Fibroblast of skin of left quadriceps (primary cell): ENCODE measurements at places on chromosomes 12 and 14.

- no peak for DNase-seq
Measured at GRCh38 chr12:78952552-78952929, 88.0 kb downstream of the SYT1 start.

DNA sequence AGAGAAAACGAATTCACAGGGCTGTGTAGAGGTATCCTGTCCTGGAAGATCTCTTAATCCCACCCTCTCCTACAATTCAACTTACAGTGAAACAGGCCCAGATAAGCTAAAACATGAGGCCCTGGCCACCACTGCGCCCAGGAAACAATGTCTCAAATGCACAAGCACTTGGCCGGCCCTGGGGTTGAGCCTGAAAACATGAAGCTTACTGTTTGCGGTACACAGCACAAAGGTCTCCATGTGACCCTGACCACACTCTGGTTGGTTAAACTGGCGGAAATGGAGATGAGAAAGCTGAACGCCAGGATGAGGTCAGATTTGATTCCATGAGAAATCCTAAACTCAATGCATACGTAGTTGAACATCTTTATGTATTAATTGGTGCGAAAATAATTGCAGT is 16.4 kb downstream of the WSB2 start:
- no peak for DNase-seq

GRCh38 chr12:84502907-84503787 is 409.5 kb downstream of the SLC6A15 start:
- peak; percentile 50 for DNase-seq

GRCh38 chr14:88188745-88189416 is 134.2 kb downstream of the KCNK10 start:
- no peak for DNase-seq

- DNase-seq: no peak
Measured at GRCh38 chr12:116018282-116018681, 259.2 kb downstream of the MED13L start.

GRCh38 chr14:75438486-75439080 is 10.8 kb downstream of the JDP2 start:
- no peak for DNase-seq
